ENCODE measurements at places on chromosomes 7 and 10.

GRCh38 chr7:114813624-114814023, 108.3 kb upstream of the MDFIC start:
- DNase-seq: no peak

DNA sequence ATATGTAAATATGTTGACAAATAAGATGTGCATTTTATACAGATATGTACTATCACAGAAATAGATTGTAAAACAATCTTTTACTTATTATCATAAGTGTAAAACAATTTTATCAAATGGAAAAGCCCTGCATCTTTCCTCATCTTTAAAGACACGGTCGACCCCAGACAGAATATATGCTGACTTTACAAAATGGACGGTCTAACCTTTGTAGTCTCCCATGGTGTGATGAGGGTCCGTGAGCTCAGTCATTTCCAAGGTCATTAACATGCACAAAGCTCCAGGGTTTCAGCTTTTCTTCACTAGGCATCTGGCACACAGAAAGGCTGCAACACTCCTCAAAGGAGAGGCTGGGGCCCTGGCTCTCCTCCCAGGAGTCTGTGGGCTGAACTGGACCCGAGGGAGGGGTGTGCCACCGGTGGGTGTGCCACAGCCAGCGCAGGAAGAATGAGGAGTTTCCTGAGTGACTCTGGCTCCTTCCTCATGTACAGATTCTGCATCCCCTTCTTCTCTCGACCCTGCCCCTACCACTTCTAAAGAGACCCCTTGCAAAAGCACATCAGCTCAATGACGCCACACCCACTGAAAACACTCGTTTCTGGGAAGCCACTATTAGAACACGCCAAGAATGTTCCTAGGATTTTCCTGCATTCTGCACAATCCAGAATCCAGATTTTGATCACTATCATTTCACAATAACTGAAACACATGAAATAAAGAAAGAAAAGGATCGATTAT, 26.2 kb upstream of the ABLIM1 start:
- no peak for DNase-seq

DNA sequence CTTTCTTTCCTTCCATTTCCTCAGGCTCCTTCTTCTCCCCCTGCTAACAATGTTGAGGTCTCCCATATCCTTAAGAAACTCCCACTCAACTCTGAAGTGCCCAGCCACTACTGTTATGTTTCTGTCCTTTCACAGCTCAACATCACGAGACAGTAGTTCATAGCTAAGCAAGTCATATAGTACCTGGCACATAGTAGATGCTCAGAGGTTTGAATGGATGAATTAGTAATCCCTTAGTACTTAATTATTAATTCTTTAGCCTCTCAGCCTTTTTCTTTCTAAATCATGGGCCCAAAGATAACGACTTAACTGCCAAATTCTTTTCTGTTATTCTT, 22.6 kb downstream of the CSGALNACT2 start:
- no peak for DNase-seq

- no peak for DNase-seq
Observed at GRCh38 chr10:12685261-12686058, 316.1 kb downstream of the CCDC3 start.

DNA sequence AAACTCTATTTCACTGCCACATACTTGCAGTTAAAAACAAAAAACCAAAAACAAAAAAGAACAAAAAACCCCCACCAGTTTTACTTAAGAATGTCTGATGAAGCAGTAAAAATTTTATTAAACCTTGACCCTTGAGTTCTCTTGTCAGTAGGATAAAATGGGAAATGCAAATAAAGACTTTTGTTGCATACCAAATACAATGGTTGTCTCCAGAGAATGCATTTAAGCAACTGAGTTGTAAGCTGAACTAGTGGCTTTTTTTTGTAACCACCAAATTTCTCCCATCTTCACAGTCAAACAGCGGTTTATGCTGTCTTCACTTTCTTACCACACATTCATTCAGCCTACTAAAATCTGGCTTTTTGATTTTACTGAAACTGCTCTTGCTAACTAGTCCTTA, 3.1 kb downstream of the SYPL1 start:
- no peak for DNase-seq

- DNase-seq: no peak
Observed at GRCh38 chr7:149154056-149154455, 6.8 kb downstream of the ZNF398 start.

- no peak for DNase-seq
Observed at GRCh38 chr10:101566333-101567164, 21.5 kb downstream of the POLL start.

- no peak for DNase-seq
Observed at GRCh38 chr7:54921116-54921515, 97.7 kb upstream of the EGFR start.

DNA sequence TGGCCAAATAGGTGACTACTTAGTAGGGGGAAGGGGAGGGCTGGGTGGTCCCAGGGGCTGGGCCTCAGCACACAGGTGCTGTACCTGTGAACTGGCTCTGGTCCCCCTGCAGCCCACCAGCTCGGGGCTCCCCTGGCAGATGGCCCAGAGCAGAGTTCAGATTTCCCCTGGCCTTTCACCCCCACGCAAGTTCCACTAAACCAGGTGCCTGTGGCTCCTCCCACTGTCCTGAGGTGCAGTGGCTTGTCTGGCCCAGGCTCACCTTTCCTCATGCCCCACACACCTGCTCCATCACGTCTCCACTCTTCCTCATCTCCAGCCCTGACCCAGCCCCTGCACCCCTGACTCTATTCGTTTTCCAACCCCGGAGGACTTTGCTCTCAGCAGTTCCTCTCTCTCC, 47.3 kb upstream of the OPALIN start:
- DNase-seq: no peak

DNA sequence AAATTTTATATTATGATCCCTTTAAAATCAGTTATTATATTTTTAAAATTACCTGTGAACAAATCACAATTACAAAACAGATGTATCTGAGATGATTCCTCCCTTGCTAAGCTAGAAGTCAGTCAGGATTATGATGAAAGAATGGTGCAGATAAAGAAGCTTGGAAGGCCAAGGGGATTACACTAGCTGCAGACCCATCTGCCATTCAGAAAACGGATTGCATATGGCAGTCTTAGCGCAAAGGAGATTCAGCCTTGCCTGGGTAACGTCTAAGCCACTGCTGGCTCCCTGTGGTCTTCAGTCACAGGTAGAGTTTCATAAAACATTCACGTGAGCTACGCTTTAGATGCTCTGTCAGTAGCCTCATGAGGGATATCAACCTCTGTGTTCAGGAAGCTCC, 222.2 kb downstream of the POU6F2 start:
- DNase-seq: no peak

- DNase-seq: no peak
Observed at GRCh38 chr7:55087521-55087961, 68.7 kb downstream of the EGFR start.

DNA sequence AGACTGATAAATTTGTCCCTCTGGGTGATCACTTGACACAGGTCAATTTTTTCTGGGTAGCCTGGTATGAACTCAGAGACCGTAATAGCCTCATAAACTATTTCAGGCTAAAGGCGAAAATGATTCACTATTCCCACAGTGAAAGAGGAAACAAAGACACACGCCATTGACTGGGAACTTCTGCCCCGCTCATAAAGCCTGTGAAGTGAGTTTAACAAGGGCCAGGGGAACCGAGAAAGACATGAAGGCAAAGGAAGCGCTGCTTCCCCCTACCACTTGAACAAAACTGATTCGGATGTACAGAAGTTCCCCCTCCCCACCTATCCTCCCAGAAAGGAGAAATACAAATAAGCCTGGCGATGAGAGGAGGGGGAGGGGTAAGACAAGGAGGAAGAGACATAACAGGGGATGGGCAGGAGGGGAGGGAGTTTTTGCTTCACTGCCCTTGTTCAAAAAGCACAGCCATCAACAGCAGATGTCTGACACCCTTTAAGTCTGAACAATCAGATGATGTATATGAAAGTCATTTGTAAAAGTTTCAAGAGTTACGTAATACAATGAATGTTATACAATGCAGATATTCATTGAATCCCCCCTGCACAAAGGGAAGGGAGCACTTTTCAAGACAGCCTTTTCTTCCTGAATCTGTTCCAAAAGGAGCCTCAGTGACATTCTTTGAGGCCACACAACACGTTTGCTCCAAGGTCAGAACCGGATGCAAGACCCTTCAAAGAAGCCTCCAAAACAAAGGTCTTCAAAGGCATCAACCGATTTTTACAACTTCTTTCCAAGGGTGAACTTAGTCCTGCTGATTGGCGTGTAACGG, 734 bp downstream of the ABCB4 start:
- DNase-seq: no peak

DNA sequence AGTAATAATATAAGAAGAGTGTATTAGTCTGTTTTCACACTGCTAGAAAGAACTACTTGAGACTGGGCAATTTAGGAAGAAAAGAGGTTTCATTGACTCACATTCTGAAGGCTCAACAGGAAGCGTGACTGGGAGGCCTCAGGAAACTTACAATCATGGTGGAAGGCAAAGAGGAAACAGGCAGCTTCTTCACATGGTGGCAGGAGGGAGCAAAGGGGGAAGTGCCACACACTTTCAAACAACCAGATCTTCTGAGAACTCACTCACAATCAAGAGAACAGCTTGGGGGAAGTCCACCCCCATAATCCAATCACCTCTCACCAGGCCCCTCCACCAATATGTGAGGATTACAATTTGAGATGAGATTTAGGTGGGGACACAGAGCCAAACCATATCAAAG, 212.5 kb upstream of the HDAC9 start:
- DNase-seq: no peak

DNA sequence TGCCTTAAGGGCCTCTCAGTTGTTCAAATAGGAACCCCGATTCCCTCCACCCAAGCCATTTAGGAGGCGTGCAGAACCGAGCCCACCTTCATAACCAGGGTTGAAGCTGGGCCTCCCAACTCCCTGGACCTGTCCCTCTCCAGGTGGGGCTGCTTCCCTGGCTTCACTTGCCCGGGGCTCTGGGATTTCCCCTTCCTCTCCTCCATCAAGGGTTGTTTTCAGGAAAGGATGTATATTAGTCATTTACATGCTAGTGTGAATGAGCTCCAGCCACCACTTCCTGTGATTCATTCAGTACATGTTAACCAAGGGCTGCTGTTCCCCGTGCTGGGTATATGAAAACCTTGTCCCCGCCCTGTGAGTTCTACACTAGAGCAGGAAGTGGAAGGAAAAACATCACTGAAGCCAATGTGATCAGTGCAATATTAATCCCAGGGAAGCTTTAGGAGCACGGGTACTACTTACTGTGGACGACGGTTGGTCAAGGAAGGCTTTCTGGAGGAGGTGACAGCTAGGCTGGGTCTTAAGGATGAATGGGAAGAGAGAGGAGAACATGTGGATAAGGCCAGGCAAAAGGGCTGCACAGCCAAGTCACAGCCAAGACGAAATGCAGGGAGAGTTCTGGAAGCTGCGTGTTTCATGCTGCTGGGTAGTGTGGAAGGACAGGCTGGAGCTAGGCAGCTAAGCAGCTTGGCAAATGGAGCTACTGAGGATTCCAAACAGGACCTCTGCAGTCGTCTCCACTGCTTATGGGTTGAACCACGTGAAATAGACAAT, 150.1 kb upstream of the SHH start:
- no peak for DNase-seq

DNA sequence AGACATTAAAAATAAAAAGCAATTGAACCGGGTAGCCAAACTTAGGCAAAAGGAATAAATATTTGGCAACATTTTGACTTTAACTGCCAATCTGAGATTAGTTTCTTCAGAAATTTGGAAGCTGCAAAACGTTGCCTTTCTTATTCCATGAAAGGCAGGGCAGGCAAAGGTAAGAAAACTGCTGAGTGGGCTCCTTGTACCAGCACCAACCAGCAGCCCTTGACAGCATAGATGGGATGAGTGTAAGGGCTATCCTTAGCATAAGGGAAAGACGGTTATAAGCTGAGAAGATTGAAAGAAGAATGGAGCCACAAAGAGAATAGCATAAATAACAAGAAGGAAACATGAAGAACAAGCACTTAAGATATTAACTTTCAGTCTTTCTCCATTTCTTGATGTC, 28.6 kb downstream of the AP3M1 start:
- no peak for DNase-seq

DNA sequence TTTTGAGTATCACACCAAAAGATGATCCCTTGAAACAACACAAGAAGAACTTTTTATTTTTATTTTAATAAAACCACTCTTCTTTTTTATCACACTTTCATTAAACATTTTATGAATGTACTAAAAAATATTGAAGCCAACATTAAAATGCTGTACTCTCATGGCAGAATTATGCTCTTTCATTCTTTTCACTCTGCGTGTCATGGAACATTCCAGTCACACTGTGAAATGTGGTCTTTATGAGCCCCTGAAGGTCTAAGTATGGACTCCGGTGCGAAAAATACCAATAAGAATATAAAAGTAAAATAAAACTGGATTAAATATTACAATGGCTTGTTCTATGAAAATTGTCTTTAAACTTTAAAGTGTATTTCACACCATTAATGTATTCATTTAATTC, 148.4 kb downstream of the TMEM26 start:
- DNase-seq: no peak

- no peak for DNase-seq
Observed at GRCh38 chr7:64555046-64555445, 7.8 kb downstream of the ZNF680 start.

- DNase-seq: no peak
Observed at GRCh38 chr10:125163803-125164202, 3.4 kb upstream of the CTBP2 start.

DNA sequence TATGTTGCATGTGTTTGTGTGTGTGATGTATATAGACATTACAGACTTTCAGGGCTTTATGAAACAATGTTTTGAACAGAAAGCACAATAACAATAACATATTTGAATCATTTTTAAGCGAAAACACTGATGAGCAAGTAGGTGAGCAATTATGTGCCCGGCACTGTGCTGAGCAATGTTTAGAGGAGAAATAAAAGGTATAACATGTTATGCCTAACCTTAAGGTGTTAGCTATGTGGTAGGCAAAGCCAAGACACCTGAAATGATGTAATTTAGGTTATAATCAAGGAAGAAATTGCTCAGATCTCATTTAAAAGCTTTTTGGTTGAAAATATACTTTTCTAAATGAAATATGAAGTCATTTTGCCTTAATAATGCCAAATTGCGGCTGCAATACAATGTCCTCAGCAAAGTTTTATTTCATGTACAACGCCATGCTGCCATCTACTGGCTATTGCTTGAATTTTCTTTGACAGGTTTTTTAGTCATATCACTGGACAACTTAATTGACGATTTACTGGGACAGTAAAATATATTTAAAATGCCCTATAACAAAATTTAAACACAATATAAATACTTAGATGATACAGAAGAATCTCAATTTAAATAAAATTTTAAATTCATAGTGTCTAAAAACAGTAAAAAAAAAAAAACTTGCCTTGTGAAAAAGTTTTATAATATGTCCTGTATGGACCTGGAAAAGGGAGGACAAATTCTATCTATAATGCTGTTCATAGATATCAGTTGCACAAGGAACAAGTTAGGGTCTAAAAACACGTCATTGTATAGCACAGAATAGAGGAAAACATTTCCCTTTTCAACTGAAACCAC, 131.1 kb upstream of the CDK1 start:
- DNase-seq: no peak

DNA sequence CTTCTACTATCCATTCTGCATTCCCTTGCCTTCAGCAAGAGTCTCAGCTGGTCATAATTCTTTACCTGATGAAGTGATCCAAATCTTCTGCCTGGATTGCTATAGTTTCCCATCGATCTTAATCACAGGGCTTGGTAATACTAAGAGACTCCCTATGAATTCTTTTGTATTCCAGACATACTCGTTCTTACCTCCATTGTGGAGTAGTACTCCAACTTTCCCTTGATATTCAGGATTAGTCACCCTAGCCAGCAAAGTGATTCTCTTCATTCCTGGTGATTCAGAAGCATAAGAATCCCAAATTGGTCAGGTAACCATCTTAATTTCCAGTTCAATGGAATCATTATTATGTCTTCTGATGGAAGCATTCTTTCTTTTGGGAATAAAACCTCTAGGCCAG, 96.7 kb downstream of the TWIST1 start:
- DNase-seq: no peak

Measured in omental fat pad (tissue), 4 donors.